Cardiac septum (tissue), 1 donor: ENCODE measurements at places on chromosomes 11 and 22.
A peak's percentile ranks its signal among the peaks of the same experiment; 100 is the strongest.

- no peak for DNase-seq
Observed at GRCh38 chr11:75236062-75236461, 4.5 kb upstream of the TPBGL start.

GRCh38 chr11:7486781-7487140, 1.5 kb downstream of the OLFML1 start:
- DNase-seq = no peak

GRCh38 chr11:130204703-130205095, 45.1 kb downstream of the ST14 start:
- peak; percentile 29 for DNase-seq

DNA sequence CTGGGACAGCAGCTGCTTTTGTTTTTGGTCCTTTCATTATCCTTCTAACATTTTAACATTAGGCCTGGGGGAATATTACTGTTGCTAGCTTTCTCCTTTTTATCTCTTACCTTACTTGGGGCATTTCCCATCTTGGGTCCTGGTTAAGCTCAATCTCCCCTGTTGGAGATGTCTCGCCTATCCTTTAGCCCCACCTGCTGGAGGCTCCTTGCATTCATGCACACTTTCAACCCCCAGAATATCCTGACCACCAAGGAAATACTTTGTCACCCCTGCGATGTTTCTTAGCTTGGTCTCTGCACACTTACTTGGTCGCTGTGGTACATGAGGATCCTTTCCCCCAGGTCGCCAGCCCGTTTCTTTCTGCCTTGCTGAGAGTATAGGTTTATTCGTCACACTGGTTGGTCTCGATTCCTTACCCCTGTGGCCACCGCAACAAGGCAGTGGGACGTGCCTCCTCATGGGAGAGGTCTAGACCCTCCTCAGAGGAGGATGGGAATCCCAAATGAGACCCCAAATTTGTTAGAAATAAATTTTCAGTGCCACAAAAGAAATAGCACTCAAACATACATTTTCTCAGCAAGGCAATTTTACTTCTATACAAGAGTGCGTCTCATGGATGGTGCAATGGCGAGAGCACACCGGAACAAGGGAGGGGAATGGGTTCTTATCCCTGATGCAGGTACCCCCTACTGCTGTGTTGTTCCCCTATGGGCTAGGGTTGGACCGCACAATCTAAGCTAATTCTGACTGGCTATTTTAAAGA, 5.4 kb upstream of the TXN2 start:
- no peak for DNase-seq

- DNase-seq = no peak
Observed at GRCh38 chr22:29359469-29359868, 28.9 kb downstream of the AP1B1 start.

- no peak for DNase-seq
Observed at GRCh38 chr11:79786961-79787360, 346.1 kb upstream of the TENM4 start.

- no peak for DNase-seq
Observed at GRCh38 chr11:102592634-102593581, 32.2 kb downstream of the MMP20 start.

GRCh38 chr11:112160091-112160848, 3.6 kb downstream of the IL18 start:
- DNase-seq = no peak

GRCh38 chr22:46828323-46828900, 66.0 kb downstream of the TBC1D22A start:
- DNase-seq = no peak

DNA sequence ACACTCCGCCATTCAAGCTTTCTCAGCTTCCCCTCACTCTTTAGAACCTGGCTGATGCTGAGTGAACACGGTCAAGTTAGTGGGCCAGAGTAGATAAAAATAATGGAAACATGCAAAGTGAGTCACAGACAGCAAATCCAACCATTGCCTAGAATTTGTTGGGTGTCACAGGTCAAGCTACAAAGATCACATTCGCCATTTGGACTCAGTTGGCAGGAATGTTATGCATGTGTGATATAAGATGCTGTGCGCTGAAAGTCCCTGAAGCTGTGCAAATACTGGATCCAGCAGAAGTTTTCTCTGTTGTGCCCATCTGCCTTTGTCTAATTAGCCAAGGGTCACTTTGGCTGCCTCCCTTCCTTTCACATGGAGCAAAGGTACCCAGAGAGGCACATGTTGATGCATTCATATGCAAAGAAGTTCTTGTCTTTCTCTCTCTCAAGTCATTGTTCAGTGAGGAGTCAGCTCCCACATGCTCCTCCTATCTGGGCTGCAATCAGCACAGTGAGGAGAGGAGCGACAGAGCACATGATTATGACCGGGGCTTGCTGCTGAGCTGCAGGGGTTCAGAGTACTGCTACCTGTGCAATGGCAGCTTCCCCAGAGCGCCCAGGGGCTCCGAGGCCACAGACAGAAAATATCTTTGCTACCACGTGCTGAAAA, 39.7 kb downstream of the FLI1 start:
- no peak for DNase-seq

GRCh38 chr22:27990879-27991278, 71.8 kb upstream of the PITPNB start:
- peak; percentile 80 for DNase-seq

- peak; percentile 78 for DNase-seq
Observed at GRCh38 chr11:126282361-126282735, 545 bp upstream of the TIRAP start.

DNA sequence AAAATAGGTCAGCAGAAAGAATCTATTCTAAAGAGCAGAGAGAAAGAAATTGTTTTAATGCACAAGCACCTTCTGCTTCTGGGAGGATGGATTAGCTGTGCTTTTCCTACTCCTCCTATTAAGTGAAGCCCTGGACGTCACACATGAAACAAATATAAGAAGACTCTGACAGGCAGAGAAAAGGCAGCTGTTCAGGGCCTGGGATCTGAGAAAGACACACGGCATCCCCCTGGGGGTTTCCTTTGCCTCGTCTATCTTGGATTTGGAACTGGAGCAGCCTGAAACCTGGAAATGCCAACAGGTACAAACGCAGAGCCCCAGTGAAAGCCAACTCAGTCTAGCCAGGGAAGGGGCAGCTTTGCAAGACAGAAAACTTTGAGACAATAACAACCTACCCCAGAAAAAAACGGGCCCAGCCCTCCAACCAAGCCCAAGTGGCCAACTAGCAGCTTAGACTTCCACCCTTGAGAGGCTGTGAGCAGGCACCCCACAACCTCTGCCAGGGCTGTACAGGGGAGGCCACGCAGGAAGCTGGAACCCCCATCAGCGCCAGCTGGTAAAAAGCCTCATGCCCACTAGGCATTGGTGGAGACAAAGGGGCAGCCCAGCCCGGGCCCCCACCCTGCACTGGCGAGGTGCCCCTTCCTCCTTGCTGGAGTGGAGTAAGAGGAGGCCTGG, 7.3 kb downstream of the CERK start:
- DNase-seq = no peak

DNA sequence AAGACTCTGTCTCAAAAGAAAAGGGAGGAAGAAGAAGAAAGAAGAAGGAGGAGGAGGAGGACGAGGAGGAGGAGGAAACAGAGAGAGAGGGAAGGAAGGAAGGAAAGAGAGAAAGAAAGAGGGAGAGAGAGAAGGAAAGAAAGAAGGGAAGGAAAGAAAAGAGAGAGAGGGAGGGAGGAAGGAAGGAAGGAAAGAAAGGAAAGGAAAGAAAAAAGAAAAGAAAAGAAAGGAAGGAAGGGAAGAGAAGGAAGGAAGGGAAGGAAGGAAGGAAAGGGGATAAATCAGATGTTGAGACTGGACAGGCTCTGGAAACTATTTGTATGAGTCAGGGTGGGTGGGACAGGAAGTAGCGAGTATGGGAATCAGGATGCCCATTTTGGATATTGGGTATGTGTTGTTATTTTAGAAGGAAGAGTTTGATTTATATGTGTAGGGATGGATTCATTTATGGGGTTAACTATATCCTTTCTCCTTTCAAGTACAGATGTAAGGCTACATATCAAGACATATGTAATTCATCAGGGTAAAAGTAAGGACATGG, 6.0 kb upstream of the RPL3 start:
- no peak for DNase-seq

DNA sequence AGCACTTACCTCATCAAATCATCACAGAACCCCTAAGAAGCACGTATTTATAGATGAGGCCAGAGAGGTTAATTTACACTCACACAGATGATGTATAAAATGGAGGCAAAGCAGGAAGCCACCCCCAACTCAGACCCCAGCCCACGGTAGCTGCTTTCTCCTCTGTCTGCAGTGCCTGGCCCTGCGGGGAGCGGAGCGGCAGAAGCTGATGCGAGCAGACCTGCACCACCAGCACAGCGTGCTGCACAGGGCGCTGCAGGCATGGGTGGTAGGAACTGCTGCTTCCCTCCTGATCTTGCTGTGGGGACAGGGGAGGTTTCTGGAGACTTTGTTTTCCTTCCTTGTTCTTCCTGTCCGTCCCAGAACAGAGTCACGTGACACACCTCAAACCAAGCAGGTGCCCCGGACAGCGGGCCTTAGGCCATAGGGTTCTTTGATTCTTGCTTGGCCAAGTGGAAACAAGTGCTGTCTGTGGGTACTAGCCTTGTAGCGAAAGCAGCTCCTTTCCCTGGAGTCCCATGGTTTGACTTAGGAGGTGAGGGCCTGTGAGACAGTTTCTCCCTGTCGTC, 57.8 kb downstream of the PISD start:
- no peak for DNase-seq

DNA sequence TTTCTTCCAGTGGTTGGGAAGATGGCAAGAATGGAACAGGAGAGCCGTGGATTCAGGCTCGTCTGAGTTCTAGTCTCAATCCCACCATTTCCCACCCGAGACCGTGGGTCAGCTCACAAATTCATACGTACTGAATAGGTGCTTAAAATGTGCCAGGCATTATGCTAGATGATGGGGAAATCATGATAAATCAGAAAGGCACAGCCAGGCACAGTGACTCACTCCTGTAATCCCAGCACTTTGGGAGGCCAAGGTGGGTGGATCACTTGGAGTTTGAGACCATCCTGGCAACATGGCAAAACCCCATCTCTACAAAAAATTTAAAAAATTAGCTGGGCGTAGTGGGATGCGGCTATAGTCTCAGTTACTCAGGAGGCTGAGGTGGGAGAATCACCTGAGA, 7.1 kb downstream of the TRIOBP start:
- DNase-seq = no peak

DNA sequence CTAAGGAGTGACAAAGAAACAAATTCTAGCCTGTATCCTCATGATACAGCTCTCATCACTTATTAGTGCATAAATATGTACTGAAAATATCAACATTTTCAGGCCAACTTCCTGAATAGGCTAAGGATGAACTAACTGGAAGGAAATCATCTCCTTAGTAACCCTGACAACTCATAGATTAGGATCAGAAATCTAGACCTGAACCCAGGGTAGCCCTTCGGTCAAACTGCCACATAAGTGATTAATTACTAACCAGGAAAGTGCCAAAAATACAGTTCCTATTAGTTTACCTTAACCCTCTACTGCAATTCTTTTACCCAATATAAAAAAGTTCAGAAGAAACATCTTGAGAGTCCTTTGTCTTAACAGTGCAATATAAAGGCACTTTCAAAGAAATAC, 40.0 kb downstream of the AMBRA1 start:
- DNase-seq = no peak

- DNase-seq = no peak
Observed at GRCh38 chr11:48088682-48089050, 108.3 kb downstream of the PTPRJ start.

DNA sequence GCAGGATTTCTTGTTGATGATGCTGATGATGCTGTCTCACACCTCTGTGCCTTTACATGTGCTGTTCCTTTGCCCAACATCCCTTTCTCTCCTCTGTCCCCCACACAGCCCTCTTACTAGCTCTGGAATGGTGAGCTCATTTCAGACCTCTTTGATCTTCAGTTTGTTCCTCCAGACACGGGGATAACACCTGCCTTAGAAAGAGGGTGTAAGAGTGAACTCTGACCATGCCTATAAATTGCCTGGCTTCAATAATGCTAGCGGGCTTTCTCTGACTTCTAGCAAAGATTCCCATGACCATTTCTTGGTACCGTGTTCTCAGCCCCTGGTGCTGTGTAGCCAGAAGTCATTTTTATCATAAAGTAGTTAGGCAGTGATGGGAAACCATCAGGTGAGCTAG, 55.9 kb upstream of the DRD2 start:
- no peak for DNase-seq

DNA sequence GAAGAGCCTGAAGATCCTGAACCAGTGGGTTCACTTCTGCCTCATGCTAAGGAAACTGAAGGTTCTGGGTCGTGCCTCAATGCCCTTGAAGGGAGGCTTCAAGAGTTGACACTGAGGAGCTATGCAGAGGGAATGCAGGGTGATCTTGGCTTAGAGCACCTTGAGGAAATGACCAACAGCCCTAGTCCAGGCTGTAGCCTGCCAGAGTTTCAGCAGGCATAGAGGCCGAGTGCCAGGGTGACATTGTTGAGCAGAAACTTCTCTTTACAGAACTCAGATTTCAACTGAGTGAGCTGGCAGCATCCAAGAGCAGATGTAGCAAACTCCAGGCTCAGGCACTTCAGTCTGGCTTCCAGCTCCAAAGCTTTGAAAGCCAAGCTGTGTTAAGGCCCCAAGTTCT, 23.1 kb upstream of the CAPRIN1 start:
- no peak for DNase-seq

DNA sequence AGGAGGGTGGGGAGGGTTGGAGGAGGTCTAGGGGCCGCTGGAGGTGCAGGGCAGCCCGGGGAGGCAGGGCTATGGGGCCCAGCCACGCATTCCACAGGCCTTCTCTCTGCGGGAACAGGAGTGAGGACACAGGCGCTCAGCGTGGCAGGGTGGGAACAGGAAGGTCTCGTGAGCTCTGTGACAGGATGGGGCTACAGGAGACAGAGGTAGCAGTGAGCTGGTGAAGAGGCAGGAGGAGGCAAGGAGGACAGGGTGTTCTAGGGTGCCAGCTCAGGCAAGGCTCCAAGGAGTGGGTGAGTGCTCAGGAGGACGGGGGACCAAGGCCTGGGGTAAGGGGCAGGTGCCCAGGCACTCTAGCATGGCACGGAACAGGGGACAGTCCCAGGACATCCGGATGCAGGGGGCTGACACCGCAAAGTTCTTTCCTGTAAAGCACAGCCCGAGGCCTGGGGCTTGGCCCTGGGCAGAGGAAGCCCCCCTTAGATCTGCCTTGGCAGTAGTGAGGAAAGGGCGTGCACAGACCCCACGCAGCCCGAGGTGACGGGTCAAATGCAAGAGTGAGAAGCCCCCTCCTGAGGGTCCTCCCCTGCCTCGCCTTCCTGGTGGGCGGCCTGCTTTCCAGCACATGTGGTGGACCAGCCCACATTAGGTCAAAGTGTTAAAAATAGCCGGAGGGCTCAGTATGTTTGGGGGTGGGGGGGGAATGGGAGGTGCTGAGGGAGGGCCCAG, 4.7 kb upstream of the NEAT1 start:
- DNase-seq = peak; percentile 86

- DNase-seq = no peak
Observed at GRCh38 chr11:134823970-134824369, 411.9 kb upstream of the B3GAT1 start.

GRCh38 chr11:69380451-69380901, 86.5 kb downstream of the MYEOV start:
- DNase-seq = peak; percentile 70

DNA sequence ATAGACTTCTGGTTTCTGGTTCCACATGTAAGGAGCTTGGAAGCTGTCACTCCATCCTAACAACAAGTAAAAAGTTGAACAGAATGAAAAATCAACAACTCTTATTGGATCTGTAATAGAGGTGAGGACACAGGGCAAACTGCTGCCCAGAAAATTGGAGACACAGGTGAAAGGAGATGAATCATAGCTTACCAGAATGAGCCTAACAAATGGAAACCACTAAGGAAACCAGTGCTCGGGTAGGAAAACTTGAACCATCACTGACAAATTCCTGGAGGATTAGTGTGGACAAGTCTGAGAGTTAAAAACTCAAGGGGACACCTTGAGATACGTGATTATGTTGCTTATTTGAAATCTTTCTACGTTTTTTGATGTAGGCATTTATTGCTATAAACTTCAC, 52.1 kb downstream of the GDPD4 start:
- DNase-seq = no peak
